ENCODE measurements at places on chromosomes 2 and 18. TPM values are rescaled to one million over a fixed set of nuclear protein-coding genes. Genes with fewer than 3 reads are reported as not detected.

GAL3ST2 gene
- not detected for total RNA-seq

IL1A gene
- total RNA-seq, result 0.06 TPM

DNA sequence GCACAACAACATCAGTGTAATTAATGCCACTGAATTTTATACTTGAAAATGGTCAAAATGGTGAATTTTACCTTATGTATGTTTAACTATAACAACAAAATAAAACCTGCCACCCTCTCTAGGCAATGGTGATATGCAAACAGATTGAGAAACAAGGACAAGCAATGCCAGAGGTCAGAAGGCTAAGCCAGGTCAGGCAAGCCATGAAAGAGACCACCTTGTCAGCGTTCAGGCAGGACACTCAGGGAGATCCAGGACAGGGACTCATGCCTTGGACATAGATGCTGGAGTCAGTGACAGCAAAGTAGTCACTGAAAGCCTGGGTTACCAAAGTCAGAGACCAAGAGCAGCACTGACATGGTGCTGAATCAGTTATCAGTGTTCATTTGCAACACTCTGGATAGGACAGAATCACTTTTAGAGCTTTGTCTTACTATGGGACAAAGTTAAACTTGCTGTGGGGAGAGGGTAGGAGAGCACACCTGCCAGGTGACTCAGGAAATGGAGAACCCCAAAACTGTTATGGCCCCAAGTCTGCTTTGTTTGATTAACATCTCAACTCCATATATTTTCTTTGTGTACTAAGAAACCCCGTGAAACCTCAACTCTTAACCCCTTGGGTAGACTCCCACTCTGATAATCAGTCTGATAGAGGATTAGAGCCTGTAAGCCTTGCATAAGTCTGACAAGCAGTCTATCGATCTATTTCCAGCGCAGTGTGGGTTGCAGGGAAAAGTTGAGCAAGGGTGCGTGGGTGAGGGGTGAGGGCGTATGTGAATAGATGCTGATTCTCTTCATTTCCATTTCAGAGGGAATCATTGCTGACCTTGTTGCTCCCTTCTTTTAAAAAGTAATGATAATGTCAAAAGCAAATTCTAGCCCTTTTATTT lies 48.7 kb upstream of the ZNF385B start:
- DNase-seq, result no peak

GRCh38 chr2:132448771-132449170 lies 32.2 kb downstream of the GPR39 start:
- no peak for DNase-seq

- no peak for DNase-seq
Measured at GRCh38 chr18:43175257-43175656, 59.8 kb upstream of the RIT2 start.
